ENCODE measurements at places on chromosomes 1 and 21.

DNA sequence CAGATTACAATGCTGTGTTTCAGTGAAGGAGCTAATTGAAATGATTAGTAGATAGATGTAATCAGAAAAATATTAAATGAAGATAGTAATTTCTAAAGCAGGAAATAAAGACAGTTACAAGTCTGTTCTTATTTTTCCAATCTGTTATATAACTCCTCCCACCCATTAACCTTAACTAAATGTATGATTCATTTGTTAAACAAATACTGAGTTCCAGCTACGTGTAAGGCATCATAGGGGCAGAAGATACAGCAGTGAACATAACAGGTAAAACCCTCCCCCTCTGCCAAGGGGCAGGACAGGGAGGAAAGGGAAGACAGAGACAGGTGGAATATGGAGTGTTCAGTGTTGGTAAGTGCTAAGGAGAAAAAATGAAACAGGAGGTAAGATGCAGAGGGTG is at the start of gene FAM177B:
Gene FAM177B, plus strand, starts transcription at position 231 of the 400 bp plus-strand sequence. CDS start 9,344 bp downstream, outside the sequence.
- no peak for DNase-seq

GRCh38 chr21:42066521-42066920 is 4.6 kb upstream of the UMODL1 start:
- no peak for DNase-seq

GRCh38 chr1:232678185-232678886 is 48.4 kb upstream of the SIPA1L2 start:
- no peak for DNase-seq

GRCh38 chr21:21146587-21147373 is 148.6 kb downstream of the NCAM2 start:
- DNase-seq: no peak

DNA sequence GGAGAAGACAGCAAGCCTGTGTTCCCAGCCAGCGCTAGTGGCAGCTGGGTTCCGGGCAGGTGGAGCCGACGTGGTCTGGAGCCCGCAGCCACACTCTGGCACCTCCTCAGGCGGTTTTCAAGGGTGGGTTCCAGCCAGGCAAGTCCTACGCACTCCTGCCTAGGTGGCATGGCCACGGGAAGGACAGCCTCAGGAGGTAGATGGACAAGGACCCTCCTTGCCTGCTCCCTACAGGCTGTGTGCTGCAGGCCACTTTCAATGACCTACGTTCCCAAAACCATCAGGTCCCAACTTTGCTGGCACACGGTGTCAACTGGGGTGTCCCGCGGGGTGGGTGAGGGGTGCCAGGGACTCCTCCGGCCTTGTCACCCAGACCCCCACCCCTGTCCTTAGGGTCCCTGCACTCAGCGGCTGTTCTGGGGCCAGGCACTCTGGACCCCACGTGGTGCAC is 6.7 kb upstream of the PTGER3 start:
- no peak for DNase-seq

- DNase-seq: no peak
These were observed 9.8 kb downstream of the ABCA4 start for GRCh38 chr1:94110946-94111740.

DNA sequence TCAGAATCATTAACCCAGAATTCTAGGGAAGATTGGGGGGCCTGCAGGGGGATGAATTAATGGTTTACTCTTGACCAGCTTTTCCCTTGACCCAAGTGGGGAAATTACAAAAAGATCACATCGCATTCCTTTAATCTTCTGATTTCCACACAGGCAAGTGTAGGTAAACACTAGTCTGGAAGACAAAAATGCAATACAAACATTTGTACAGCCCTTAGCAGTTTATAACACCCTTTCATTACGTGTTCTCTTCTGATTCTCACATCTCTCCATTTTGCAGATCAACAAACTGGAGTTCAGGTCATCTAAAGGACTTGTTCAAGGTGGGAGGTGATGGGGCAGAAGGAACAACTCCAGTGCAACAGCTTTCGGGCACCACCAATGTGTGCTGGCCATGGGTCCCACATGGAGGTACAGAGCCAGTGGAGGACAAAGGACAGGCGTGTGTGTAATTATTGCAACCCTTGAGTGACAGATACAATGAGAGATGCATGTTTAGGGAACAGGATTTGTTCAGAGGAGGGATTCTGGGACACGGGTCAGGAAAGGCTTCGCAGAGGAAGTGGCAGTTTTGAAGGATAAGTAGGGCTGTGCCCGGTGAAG is 20.4 kb downstream of the ATF3 start:
- DNase-seq: no peak

DNA sequence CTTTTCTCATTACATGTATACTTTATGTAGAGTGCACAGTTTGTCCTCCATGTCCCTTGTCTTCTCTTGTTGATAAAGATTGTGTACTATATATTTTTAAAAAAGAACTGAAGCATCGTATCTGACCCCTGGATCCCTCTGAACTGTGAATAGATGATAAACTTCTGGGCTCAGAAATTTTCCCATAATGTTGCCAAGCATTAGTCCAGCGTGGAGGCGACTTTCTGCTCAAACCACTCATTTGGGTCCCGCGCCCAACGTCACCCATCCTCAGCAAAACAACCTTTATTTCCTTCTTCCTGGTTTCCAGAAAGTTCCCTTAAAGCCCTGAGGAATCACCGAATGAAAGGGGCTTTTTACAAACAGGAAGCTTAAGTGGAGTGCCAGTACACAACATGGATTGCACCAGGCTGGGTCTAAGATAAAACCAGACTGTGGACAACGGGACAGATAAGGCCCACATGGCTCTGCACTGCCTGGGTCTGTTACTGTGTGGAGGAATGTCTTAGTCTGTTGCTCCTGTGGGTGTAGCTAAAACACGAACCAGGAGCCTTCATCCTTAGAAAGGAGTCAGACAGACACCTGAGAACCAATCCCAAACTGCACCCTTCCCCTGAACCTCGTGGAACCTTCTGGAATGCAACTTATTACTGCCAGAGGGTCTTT is 15.6 kb downstream of the EVA1C start:
- DNase-seq: no peak

DNA sequence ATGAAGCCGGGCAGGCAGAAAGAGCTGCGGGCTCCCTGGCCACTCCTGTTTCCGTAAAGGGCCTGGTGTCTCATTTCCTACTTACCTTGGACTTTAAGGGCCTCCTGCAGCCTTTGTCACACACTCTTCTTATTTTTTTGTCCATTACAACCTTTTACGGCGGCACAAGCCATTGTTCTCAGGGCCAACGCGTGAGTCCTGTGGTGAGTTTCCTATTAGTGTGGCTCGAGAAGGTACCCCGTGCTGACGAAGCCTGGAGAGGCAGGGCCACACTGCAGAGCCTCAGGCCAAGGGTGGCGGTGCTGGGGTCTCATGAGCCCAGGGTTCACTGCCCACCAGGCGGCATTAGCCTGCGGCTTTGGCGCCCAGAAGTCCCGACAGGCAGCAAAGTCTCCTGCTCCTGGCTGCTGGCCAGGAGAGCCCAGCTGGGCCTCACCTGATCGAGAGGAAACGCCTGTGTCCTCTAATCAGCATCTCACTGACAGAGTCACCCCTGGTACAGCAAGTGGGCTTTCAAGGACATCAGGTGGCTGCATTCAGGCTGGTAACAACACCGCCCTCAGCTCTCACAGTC is 62.0 kb downstream of the SIK1 start:
- no peak for DNase-seq

DNA sequence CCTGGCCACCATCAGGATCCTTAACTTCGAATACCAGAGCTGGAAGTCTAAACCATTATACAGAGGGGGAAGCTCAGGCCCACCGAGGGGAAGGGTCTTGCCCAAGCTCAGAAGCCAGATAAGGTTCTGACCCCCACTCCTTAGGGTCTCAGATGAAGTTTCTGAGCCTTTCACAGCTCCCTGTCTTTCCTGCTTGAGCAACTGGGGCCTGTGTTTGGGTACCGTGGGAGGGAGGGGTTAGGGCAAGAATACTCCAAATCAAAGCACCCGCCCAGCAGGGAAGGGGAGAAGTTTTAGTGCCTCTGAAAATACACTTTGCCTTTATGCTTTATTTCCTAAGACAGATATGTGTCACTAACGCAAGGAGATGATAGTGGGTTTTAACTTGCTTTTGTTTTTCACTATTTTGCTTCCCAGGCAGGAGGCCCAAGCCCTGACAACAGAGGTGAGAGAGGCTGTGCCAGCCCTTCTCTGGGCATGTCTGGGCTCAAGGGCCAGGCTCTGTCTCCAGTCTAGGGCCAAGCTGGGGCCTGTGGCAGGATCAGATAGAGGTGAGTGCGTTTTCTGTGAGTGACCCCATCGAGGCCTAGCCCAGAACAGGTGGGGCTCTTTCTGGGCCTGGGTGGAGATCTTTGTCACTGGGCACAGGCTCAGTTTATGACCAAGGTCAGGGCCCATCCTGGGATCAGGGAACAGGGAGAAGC is 20.5 kb upstream of the TENT5B start:
- no peak for DNase-seq

DNA sequence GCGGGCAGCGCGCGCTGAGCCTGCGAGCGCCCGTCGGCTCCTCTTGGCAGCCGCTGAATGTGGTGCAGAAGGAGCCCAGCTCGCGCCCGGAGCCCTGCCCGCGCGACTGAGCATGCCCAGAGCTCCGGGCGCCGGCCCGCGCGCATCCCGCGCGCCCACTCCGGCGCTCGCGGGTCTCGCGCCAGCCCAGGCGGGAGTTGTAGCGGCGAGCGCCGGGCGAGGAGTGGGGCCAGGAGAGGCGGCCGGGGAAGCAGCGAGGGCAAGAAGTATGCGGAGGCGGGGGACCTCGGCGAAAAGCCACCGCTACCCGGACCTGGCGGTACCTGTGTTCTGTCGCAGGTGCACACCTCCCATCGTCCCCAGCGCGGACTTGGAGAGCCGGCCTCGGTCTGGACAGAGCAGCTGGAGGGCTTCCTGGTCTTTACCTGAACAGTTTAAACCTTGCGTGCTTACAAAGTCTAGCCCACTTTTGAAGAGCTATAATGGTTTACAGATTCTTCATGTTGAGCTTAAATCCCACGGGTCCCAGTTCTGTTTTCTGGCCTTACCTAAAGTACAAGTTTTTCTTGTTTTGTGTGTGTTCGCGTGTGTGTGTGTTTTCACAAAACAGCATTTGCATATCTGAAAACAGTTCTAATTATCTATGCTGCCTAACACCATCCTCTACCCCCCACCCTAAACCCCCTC is at the start of gene DDAH1:
Gene DDAH1, minus strand, starts transcription at position 61 of the 687 bp plus-strand sequence. CDS start 114 bp downstream, outside the sequence.
- DNase-seq: no peak

DNA sequence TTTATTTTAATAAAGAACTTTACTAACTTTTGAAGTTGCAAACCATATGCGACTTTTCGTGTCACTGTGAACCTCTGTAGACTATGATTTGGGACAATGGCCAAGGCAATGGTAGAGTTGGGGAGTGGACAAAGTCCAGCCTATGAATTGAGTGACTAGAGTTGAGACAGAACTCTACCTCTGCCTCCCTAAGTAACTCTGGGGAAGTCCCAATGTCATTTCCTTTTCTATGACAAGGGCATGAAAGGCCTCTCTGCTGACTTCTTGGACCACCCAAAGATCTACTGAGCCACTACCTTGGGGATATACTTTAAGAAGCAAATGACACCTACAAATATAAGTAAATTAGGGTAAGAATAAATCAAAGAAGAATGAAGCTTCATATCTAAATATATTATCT is 19.3 kb downstream of the BEND5 start:
- no peak for DNase-seq

- DNase-seq: no peak
These were observed 90.8 kb upstream of the TMPRSS2 start for GRCh38 chr21:41598561-41599431.

- no peak for DNase-seq
These were observed 110.2 kb downstream of the CRYAA start for GRCh38 chr21:43278766-43279577.

- DNase-seq: no peak
These were observed 22.4 kb downstream of the AADACL4 start for GRCh38 chr1:12666141-12666735.

DNA sequence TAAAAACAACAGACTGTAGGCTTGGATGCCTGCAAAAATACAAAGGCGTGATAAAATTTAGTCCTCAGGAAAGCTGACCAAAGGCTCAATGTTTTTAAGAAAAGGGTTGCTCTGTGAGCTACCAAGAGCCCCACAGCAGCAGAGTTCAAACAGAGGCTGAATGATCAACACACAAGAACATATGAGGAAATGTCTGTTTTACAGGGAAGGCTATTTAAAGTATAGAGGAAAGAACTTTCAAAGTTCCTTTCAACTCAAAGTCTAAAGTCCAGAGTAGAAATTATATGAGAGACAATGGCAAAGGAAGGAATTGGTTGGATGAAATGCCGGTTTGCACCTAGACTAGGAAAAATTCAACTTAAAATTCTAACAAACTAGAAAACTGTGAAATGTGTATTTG is 8.6 kb downstream of the CLSTN1 start:
- DNase-seq: no peak

DNA sequence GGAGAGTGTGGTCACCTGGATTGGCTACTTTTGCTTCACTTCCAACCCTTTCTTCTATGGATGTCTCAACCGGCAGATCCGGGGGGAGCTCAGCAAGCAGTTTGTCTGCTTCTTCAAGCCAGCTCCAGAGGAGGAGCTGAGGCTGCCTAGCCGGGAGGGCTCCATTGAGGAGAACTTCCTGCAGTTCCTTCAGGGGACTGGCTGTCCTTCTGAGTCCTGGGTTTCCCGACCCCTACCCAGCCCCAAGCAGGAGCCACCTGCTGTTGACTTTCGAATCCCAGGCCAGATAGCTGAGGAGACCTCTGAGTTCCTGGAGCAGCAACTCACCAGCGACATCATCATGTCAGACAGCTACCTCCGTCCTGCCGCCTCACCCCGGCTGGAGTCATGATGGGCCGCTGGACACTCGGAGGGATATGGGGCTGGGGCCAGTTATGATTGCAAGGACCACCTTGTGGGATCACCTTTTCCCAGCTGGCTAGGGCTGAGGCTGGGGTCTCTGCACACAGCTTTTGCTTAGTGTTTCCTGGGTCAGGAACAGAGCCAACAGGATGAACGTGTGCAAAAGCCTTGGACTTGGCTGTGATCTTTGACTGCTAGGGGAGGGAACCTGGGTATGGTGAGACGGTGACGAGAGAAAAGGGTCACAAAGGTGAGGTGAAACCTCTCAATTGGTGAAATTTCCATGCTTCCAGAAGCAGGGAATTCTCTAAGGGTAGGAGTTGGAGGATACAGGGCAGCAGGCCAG is 4.3 kb upstream of the GNAI3 start:
- no peak for DNase-seq

- DNase-seq: no peak
These were observed 317.3 kb downstream of the COL11A1 start for GRCh38 chr1:102790997-102791396.

- DNase-seq: no peak
These were observed 422 bp upstream of the RSBN1 start for GRCh38 chr1:113812661-113813135.

DNA sequence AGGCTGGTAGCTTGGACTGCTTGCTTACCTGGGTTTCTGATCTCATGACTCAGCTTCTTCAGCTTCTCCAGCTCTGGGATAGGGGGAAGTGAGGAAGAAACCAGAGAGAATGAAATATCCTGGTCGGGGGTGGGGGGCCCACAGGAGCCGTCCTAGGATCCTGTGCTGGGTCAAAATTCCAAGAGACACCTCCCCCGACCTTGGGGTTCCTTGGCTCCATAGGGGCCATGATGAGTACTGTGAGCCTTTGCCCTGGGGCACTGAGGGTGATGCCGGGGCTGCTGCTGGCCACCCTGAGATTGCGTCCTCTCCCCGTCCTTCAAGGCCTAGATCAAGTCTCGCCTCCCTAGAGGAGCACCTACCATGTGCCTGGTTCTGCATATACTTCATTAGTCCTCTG is 40.0 kb downstream of the MYOM3 start:
- no peak for DNase-seq

- DNase-seq: no peak
These were observed 24.1 kb upstream of the LCE5A start for GRCh38 chr1:152486400-152487006.

Data from AG04449 (cell line).